ENCODE measurements at places on chromosomes 12 and 14. TPM values are rescaled to one million over a fixed set of nuclear protein-coding genes. Genes with fewer than 3 reads are reported as not detected.

The FAIM2 gene
- 1.6 TPM for total RNA-seq

The PLEKHG3 gene
- 16.7 TPM for total RNA-seq

The GNG2 gene
- total RNA-seq = 25.1 TPM

The SLC4A8 gene
- total RNA-seq = 0.52 TPM

The MYF6 gene
- 136 TPM for total RNA-seq

The FBXW8 gene
- total RNA-seq = 8.9 TPM

The DDX23 gene
- 56.9 TPM for total RNA-seq

The SRRM4 gene
- total RNA-seq = under 0.01 TPM

The VWF gene
- 58.5 TPM for total RNA-seq

The KRT71 gene
- not detected for total RNA-seq

The CACNA2D4 gene
- 0.52 TPM for total RNA-seq

The AHNAK2 gene
- 11.5 TPM for total RNA-seq

The C12orf50 gene
- not detected for total RNA-seq

The EML5 gene
- total RNA-seq = 1.0 TPM

The ST8SIA1 gene
- 5.2 TPM for total RNA-seq

The TMEM132C gene
- 3.7 TPM for total RNA-seq

The AMDHD1 gene
- under 0.01 TPM for total RNA-seq

The PRKD1 gene
- 30.3 TPM for total RNA-seq

The SERPINA12 gene
- total RNA-seq = not detected

The DBX2 gene
- total RNA-seq = under 0.01 TPM

The GPRC5A gene
- 1.0 TPM for total RNA-seq

The ALDH1L2 gene
- total RNA-seq = 6.3 TPM

The PSMD9 gene
- 13.0 TPM for total RNA-seq
